ENCODE measurements at places on chromosomes 11 and 22.

DNA sequence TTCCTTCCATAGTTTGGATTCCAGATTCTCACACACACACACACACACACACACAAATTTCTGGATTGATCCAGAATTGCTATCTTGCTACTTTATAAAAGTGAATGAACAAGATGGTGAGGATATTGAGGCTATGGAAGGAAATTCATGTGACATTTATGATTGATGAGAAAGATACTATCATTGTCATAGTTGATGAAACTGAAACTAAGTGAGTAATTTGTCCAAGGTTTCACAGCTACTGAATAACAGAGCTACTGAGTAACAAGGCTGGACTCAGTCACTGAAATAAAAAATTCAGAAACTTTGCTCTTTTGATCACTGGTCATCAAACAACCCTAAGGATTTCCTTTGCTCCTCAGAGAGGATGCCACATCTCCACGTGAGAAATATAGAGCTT, 16.2 kb downstream of the OR5D16 start:
- DNase-seq: no peak

GRCh38 chr11:13118650-13119049, 109.5 kb downstream of the RASSF10 start:
- no peak for DNase-seq

- DNase-seq: no peak
Measured at GRCh38 chr11:2474059-2474901, 29.5 kb downstream of the KCNQ1 start.

DNA sequence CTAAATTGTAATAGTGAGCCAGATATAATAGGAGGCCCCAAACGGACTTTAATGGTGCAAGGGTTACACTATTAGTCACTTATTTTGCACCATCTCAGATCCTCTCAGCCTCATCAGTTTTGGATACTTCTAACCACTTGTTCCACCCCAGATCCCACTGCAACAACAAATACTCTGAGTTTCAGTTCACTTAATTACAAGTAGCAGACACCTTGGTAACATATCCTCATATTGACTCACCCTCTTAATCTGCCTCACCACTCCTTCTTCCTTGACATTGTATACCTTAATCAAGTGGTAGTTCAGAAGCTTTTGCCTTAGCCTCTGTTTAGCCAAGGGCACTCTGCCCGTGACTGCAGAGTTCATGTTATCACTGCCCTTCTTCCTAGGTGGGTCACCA, 256.1 kb upstream of the UBASH3B start:
- no peak for DNase-seq

DNA sequence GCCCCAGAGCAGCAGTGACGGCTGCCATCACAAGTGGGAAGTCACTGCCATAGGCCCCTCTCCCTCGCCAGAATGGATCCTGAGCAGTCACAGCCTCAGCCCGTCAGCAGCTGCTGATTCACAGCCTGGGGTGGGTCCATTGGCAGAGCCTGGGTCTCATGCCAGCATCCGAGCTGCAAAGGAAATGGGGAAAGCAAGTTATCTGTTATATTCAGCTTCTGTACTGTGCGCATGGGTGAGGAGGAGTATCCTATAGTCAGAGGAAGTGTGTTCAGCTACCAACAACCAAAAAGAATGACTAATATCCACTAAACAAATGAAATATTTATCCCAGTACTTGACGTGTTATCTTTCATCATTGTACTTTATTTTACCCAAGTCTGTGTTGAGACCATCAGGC, 119.7 kb downstream of the RCN1 start:
- DNase-seq: peak; percentile 28

DNA sequence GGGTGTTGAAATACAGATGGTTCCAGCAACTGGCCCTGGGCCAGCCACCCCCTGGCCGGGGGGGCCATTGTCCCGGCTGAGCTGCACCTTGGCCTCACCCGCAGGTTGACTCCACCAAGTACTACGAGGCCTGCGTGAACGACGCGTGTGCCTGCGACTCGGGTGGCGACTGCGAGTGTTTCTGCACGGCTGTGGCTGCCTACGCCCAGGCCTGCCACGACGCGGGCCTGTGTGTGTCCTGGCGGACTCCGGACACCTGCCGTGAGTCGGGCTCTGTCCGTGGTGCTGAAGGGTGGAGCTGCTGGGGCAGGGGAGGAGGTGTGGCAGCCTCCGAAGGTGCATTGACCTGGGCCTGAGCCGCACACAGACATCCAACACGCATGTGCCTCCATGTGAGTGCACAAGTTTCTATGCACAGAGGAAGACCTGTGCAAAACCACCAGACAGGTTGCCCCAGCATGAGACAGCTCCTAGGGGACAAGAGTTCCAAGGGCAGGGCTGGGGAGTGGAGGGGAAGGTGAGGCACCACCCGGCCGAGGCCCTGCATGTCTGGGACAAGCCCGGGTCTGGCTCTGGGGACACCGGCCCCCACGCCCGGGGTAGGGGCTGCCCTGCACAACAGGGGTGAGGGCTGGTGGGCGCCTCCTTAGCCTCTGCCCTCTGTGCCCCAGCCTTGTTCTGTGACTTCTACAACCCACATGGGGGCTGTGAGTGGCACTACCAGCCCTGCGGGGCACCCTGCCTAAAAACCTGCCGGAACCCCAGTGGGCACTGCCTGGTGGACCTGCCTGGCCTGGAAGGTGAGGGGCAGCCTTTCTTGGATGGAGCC, 16.1 kb downstream of the MUC5B start:
- no peak for DNase-seq

DNA sequence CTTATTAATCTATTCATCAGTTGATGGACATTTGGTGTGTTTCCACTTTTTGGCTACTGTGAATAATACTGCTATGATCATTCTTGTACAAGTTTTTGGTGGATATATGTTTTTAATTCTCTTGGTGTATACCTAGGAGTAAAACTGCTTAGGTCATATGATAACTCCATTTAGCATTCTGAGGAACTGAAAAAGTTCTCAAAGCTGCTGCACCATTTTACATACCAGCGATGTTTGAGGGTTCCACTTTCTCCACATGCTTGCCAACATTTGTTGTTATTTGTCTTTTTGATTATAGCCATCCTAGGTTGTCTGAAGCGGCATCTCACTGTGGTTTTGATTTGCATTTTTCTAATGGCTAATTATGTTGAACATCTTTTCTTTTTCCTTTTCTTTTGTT, 4.1 kb upstream of the ACER3 start:
- DNase-seq: no peak

DNA sequence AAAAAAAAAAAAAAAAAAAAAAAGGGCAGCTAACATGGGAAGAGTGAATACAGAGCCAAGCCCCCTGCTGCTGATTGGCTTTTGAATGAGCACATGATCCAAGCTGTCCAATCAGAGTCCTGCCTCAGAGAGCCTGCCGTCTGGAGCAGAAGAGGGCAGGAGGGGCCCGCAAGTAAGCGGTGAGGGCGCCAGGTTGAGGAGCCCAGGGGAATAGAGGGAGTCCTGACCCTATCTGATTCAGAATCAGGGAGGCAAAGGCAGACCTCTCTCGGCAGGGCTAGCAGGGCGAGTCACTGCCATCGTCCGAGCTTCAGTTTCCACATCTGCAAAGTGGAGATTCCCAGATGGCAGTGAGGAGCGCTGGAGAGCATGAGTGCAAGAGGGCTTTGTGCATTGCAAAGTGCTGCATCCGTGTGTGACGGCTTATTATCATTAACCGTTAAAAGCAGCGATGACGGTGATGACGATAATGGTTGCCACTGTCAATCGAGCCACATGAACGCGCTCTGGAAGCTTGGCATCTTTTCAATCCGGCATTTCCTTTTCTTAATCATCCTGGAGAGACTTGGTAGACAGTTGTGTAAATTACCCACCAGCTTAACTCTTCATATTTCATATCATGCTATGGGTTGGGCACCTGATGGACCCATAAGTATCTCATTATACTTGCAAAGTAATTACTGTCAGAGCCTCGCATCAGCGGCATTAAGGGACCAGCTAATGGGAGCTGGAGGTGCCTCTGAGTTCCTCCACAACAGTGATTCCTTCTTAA, 68.6 kb upstream of the ATXN10 start:
- DNase-seq: no peak

DNA sequence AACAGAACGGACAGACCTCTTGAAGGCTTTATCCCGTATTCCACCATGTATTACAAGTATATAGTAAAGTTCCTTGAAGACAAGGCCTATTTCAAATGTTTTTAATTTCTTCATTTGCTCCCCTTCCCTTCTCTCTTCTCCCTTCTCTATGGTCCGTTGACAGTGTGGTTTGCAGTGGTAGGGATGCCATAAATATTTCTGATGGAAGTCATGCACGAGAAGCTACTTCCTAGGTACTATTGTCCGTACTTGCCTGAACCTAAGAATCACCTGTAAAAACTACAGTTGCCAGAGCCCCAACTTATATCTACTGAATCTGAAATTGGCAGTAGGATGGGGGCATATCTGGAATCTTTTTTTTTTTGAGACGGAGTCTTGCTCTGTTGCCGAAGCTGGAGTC, 2.8 kb downstream of the PISD start:
- DNase-seq: no peak

DNA sequence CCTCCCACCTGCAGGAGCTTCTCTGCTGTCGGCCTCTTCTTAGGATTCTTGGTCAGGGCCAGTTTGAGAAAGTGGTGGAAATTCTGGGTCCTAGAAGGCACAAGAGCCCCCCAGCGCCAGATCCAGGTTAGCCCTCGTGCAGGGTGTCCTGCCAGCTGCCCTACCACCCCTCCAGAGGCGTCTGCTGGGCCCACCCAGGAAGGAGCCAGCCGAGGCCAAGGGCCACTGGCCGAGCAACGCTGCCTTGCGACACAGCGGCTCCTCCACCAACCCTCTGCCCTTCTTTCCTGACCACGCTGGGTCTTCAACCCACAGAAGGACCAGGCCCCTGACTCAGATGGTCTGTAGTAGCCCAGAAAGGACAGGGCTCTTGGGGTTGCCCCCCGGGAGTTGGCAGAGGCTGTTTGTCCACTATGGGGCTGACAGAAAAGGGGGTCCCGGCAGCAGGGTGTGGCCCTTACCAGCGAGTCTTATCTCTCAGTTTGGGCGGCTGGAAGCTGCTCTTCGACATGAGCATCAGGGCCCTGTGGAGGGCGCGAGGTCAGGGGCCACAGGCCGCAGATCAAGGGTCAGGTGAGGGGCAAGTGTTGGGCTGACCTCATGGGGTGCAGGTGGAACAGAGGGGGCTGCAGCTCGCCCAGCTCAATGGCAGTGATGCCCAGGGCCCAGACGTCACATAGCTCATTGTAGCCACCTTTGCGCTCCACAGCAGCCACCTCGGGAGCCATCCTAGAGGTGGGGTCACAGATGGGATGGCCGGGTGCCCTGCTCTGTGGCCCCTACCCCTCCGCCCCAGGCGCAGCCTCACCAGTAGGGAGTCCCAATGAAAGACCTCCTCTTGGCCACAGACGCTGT, 2.5 kb downstream of the MAP4K2 start:
- DNase-seq: no peak

Measured in iris pigment epithelial cell (primary cell).